Activated naive CD4-positive, alpha-beta T cell treated with Interleukin-2 at 50 U/mL for 16 hours (primary cell): ENCODE measurements at places on chromosomes 4 and X.

GRCh38 chr4:169810325-169811323, 52.9 kb upstream of the HPF1 start:
- no peak for DNase-seq

- no peak for DNase-seq
Observed at GRCh38 chr4:67714248-67714583, 13.3 kb upstream of the UBA6 start.

DNA sequence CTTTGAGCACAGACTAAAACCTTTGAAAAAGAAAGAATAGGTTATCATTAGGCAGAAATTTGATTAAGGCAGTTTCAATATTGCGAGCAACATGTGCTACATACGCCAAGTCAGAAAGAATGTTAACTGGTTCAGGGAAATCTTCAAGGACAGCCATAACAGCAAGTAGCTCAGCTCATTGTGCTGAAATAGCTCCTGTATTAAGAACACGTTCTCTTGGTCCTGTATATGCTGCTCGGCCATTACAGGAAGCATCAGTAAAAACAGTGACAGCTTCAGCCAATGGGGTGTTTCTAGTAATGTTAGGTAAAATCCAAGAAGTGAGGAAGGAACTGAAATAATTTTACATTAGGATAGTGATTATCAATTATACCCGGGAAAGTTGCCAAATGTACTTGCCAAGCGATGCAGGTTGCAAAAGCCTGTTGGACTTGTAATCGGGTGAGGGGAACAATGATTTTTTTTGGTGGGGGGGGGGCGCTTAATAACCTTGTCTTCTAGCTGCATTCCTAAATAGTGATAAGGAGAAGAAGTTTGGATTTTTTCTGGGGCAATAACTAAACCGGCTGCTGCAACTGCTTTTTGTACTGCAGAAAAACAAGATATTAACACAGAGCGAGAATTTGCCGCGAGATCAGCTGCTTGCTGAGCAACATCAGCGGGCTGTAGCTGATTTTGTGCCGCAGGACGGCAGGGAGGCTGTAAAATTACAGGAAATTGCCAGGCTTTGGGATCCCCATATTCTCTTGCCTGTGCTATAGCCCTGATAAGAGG, 49.4 kb upstream of the RASSF6 start:
- no peak for DNase-seq

DNA sequence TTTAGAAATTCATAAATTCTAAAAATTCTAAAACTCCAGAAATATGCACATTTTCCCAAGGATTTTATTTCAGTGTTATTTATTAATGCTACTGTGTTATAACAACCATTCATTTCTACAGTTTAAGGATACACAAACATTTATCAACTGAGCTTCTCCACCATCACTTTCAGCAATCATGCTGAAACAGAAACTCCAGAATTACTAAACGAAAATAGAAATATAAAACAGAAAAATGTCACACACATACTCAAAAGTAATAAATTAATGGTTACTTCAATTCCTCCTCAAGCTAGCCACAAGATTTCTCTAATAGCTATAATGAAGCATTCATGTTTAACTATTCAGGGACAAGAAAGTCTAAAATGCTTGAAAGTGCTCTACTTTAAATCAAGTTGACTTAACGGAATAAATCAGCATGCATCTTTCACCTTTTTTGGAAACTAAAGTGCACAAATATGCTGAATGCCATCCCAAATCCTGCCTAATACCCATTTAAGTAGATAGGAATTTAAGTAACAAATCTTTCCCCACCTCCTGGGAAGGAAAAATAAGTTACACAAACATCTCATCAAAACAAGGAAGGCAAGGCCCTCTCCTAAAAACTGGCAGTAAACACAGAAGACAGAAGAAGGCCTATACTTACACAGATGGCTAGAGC, 563 bp downstream of the FAM13A start:
- DNase-seq, result no peak

- DNase-seq, result no peak
Observed at GRCh38 chr4:105184316-105184980, 37.8 kb downstream of the TET2 start.

DNA sequence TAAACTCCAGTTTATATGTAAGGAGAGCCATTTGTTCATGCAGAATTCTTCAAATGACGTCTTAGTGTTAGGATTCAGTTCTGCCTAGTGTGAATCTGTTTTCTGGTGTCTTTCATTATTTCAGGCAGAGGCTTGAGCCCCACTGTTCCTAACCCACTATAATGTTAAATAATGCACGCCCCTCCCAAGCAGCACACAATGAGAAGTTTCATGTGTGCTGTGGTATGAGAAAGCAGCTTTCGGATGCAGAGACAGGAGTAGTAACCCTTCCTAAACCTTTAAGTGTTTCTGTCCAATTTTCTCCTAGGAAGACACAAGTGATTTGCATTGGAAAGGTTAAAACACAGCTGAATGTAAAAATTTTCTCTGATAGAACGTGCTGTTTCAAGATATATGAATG, 54.5 kb downstream of the TRIM2 start:
- DNase-seq, result no peak

- peak; percentile 70 for DNase-seq
Observed at GRCh38 chrX:71622576-71623450, 4.5 kb upstream of the CXCR3 start.
